ENCODE measurements at places on chromosomes 2 and 18.

- no peak for DNase-seq
These were observed 60.4 kb downstream of the TRIP12 start for GRCh38 chr2:229861431-229861830.

GRCh38 chr2:16019060-16019480, 78.7 kb downstream of the MYCN start:
- no peak for DNase-seq

DNA sequence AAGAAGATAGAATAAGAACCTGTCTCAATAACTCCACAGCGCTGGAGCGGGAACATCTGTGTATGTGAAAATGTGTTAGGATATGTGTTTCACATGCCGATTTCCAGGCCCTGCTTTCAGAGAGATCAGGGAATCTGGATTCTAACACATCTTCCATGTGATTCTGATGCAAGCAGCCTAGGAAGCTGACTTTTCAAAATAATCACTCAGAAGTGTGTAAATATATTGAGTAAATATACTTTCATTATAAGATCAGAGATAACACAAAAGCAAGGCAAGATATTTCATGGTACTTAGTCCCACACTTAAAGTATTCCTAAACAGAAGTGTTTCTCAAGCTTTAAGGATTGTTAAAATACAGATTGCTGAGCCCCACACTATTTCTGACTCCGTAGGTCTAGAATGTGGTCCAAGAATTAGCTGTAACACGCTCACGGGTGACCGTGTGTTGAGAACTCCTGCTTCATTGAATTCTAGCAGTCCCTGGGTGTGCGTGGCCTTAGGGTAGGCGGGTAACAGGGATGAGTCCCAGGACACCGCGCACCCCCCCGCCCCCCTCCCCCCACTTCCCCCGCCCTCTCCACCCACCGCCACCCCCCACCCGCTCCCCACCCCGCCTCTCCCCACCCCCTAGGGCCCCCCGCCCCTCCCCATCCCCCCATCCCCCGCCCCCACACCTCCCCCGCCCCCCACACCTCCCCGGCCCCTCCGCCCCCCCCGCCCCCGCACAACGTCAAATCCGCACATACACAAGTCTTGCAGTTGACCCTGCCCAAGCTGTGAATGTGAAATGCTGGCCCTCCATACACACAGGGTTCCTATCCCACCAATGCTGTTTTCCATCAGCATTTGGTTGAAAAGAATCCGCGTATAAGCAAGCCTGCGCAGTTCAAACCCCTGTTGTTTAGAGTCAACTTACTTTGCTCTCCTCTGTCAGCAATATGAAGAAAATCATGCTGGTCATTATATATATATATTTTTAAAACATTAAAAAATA, 94.2 kb upstream of the SLC39A10 start:
- DNase-seq, result no peak

- DNase-seq, result no peak
These were observed 4.6 kb upstream of the GALM start for GRCh38 chr2:38661306-38661705.

DNA sequence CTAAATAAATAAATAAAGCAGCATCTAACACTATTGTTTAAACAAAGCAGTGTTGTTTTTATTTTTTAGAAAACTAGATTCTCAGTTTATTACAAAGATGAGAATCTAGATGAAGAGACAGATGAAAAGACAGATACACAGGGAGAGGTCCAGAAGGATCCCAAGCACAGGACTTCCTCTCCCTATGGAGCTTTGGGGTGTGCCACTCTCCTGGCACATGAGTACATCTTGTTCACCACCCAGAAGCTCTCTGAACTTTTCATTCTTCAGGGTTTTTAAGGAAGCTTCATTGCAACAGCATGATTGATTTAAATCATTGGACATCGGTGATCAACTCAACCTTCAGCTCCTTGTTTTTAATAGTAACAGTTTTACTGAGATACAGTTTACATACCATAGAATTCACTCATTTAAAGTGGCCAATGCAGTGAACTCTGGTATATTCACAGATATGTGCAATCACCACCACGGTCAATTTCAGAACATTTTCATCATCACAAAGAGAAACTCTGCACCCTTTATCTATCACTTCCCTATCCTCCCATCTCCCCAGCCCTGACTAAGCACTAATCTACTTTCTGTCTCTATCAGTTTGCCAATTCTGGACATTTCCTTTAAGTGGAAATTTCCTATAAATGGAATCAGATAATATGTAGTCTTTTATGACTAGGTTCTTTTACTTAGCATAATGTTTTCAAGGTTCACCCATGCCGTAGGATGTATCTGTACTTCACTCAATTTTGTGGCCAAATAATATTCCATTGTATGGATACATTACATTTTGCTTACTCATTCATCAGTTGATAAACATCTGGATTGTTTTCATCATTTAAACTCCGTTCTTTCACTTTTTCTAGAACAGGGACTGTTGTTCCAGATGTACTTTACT, 62.3 kb upstream of the ZFP36L2 start:
- DNase-seq, result no peak

DNA sequence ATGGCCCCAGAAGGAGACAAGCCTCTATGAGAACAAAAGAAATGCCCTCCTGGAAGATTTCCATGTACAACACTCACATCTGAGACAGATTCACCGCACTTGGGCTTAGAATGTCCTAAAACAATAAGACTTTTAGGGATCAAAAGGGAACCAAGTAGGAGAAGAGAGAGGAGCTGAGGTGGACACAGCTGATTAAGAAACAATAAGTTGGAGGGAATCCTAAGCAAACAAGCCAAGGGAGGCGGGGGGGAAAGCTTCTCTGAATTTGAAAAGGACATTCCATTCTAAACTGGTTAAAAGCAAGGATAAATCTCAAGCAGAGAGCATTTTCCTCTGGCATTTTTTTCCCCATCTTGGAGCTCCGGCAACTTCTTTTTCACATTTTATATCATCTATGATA, 9.9 kb downstream of the ACVR1 start:
- DNase-seq, result no peak

DNA sequence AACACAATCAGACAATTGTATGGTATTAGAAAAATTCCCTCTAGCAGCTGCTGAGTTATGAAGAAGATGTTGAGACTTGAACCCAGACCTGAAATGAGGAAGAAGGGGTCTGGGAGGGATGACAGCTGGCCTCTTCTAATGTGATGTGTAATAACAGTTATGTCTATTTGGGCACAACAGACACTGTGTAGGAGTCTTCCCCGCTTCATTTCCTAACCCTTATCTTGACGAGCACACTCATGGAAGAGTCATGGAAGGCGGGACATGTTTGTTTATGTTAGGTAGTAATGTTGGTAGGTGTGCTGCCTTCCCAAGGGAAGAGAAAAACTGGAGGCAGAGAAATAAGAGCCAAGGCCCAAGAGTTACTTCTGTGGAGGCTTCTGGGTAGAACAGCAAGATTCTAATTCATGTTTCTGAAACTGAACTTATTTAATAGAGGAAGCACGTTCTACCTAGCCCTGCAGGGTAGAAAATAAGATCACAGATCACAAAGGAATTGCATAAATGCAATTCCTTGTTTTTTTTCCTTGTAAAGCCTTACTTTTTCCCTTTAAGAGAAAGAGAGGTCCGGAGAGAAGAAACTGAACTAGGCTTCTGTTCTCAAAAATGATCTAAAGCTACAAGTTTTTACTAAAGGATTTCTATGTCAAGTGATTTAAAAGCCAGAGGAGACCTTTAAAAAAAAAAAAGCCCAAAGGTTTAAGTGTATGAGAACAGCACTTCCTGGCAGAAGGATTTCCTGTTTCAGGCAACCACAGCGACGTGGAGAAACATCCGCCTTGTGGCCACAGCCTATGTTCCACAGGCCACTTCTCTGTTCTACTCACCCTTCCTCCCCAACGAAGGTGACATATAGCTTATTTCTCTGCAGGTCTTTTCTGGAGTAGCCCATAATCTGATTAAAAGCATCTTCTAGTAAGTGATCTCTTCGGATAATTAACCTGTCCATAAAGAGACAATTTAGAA, 68.5 kb upstream of the STK17B start:
- DNase-seq, result peak; percentile 37

- DNase-seq, result no peak
These were observed 74.5 kb downstream of the LRRFIP1 start for GRCh38 chr2:237701859-237702390.

DNA sequence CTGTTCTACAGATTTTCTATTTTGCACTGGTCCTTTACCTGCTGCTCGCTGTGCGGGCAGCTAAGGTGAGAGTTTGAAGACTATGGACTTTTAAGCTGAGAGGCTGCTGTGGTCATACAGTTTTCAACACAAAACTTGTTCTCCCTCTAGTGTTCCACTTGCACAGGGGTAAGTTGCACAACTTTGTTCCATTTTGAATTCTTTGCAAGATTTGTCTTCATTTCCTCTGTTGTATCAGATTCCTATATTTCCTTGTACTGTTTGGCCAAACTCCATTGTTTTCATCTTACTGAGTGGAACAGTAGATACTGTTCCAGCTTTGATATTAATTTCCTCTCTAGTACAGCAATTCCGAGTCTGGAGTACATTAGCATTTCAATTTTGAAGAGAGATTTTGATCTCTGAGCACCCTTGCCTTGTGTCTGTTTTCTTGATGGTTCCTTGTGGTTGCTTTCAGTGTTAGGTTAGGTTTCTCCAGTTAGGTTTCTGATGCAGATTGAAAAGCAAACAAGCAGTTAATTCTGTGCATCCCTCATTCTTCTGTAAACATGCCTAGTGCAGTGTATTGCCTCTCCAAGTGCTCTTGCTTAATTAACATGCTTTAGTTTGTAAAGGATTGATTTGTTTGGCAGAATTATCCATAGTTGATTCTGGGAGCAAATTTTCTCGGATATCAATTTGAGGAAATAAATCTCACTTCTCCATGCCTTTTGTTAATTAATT, 188.8 kb downstream of the PTPRM start:
- DNase-seq, result no peak

DNA sequence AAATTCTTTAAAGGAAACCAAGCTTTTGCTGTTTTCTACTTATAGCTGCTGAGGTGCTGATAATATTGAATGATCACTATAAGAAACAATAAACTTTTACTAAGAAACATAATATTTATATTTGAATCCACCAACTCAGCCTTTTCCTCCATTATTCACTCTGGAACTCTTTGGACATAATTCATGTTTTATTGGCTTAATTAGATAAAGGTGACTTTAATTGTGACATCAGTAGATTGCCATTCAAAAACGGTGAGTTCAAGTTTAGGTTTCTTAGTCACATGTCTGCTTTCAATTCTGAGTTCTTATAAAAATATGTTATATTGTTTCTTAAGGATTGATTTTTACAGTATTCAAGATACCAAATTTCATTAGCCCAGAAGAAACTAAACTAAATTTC, 24.0 kb downstream of the CCDC85A start:
- DNase-seq, result no peak

- no peak for DNase-seq
These were observed 22.8 kb upstream of the RUFY4 start for GRCh38 chr2:218046238-218046637.

- peak; percentile 7 for DNase-seq
These were observed 106.9 kb downstream of the ROCK1 start for GRCh38 chr18:21004726-21005125.

GRCh38 chr2:55025082-55025481, 25.2 kb downstream of the RTN4 start:
- no peak for DNase-seq

DNA sequence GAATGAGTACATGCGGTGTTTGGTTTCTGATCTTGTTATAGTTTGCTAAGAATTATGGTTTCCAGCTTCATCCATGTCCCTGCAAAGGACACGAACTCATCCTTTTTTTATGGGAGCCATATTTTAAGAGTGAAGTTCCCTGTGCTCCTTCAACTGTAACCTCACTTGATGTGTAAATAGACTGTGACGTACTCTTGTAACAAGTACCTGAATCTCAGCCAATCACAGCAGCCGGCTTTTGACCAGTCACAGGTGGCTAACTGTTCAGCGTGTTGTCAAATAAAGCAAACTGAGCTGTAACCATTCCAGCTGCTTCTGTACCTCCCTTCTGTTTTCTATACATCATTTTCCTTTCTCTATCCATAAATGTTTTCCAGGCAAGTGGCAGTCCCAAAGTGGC, 774.3 kb upstream of the HS6ST1 start:
- DNase-seq, result no peak

GRCh38 chr18:49051311-49051967, 100.7 kb upstream of the SMAD7 start:
- DNase-seq, result no peak

DNA sequence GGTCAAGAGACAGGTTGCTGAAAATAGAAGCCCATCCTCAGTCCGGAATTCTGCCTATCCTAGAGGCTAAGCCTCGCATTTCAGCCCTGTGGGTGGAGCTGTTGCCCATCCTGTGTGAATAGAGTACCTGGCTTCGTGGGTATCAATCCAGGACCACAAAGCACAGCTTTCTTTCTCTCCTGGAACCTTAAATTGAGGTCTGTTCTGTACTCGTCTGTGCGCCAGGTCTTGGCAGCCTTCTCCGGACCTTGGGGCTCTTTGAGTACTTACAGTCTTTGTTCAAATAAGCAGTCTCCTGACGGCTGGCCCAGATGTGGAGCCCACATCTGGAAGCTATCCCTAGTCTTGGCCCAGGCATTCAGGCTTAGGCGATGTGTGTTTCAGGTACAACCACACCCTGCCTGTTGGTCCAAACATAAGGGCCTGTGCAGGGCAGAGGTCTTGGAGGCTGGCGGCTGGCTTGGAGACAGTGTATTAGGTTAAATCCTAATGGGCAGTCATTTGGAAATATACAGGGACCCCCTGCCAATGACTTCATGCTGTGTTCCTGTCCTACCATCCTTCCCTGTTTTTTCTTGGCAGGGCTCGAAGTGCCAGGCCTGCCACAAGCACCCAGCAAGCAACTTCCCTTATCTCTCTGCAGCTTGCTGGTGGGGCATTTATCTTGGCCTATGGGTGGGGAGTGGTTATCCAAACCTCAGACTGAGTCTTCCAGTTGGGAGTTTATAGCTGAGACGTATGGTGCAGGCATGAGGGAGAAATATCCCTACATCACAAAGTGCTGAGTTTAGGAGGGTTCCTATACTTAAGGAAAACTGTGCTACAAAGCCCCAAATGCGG, 294.1 kb downstream of the BCL2 start:
- DNase-seq, result no peak

DNA sequence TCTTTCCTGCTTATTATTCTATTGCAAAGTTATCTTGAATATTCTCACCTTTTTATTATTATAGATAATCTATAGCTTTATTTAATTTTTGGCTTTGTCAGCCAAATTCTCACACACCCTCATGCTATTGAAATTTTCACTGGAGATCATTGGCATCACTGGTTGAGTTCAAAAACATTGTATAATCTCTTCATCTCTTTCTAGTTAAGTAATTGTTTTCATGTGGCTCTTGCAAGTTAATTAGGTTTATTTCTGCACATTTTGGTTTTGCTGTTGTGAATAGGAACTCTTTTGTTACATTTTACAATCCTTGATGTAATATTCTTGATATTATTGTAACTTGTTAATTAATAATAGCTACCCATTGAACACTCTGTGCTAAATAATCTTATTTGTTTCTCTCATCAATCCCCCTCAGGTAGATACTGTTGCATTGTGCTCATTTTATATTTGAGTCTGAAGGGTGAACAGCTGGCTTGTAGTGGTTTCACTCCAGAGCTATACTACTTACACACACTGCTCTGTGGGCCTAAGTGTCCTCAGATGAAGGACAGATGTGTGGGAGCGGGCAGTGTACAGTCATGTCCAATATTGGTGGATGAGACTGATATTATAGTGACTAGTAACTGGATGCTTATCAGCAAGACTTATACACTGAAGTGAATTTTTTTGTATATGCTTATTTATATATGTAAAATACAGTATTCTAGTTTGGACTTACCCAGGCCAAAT, 112.7 kb downstream of the LCLAT1 start:
- no peak for DNase-seq

GRCh38 chr18:24923138-24923537, 428.8 kb downstream of the ZNF521 start:
- DNase-seq, result no peak
